ENCODE measurements at places on chromosomes 11 and 22. TPM values are rescaled to one million over a fixed set of nuclear protein-coding genes. Genes with fewer than 3 reads are reported as not detected.

- no peak for DNase-seq
These were observed 288.9 kb downstream of the TMEM135 start for GRCh38 chr11:87326594-87326993.

- no peak for DNase-seq
These were observed at the start of gene FGF19 for GRCh38 chr11:69703768-69704507. TSS of gene FGF19 (minus strand) at chr11:69704022. CDS start at chr11:69703876, 146 bp downstream.

GRCh38 chr11:3159296-3160190 is 5.6 kb downstream of the OSBPL5 start:
- no peak for DNase-seq

DNA sequence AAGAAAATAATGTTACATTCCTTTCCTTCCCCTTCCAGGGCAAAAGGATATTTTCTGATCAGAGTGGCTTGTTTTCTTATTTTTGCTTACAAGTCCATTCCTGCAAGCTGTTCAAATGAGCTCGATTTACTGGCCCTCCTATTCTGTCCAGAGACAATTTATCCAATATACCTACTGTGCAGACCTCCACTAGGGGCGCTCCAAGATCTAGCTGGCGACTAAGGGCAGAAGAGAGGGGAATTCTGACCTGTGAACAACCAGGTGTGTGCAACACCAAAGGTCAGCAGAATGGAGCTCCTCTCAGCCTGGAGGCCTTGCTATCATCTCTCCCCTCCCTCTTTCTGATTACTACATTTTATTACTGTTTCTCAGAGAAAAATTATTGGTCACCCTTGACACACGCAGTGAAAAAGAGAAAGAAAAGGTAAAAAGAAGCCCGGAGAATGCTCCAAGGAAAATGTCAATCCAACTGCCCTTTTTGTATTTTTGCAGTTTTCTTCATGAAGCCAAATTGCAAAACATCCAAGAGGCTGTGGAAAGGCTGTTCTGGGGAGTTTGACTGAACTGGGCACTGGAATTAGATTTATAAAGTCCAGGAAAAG is 3.2 kb downstream of the SEZ6L start:
- peak; percentile 37 for DNase-seq

DNA sequence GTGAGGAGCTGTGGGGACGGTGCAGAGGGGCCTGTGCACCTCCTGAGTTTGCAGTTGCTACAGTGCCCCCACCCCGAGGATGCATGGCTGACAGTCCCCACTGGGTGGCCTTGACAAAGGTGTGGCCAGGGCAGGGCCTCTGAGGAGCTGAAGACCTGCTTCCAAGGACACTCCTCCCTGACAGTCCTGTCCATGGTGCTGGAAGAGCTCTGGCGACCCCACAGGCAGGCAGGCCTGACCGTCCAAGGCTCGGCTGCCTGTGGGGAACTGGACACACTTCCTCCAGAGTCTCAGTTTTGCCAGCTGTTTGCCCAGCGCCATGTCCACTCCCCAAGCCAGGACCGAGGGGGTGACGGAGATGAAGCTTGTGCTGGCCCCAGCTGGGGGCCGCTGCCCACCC is 32.7 kb downstream of the BRSK2 start:
- DNase-seq, result no peak

Gene GPR137
- total RNA-seq, result 20.6 TPM

GRCh38 chr11:82577246-82577645 is 156.4 kb downstream of the FAM181B start:
- DNase-seq, result no peak

- no peak for DNase-seq
These were observed 16.0 kb downstream of the CSTPP1 start for GRCh38 chr11:46952553-46952952.

- DNase-seq, result no peak
These were observed 661.8 kb upstream of the B3GAT1 start for GRCh38 chr11:135073870-135074269.

Gene CNGA4
- not detected for total RNA-seq

Gene PIH1D2
- 1.5 TPM for total RNA-seq

DNA sequence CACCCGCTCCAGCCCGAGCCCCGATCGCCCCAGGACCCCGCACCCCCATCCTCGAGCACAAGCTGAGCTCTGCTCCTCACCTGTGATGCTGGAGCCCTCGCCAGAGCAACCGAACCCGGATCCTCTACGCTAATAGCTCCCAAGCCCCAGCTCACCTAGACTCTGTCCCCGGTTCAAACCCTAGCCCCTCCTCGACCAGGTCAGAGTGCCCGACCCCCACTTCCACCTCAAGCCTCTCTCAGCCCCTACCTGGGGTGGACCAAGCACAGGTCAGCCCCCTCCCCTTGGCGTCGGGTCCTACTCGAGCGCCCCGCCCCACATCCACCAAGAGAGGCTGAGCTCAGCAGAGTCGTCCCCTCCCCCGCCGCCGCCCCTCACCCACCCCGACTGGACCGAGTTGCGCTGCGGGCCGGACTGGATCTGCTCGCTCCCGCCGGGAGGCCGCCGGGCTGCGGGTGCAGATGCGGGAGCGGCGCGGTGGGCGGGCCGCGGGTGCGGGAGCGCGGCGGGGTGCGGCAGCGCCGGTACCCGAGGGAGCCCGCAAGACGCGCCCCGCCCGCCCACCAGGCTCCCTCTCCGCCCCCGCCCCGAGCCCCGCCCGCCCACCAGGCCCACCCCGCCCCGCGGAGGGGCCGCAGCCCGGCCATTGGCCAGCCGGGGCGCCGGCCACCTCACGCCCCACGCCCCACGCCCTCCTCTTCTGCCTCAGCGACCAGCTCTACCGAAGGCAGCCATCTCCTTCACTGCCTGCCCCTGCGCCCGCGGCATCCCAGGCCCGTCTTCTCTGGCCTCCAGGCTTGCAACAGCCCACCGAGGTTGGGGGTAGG is 577 bp upstream of the DKK3 start:
- DNase-seq, result no peak

DNA sequence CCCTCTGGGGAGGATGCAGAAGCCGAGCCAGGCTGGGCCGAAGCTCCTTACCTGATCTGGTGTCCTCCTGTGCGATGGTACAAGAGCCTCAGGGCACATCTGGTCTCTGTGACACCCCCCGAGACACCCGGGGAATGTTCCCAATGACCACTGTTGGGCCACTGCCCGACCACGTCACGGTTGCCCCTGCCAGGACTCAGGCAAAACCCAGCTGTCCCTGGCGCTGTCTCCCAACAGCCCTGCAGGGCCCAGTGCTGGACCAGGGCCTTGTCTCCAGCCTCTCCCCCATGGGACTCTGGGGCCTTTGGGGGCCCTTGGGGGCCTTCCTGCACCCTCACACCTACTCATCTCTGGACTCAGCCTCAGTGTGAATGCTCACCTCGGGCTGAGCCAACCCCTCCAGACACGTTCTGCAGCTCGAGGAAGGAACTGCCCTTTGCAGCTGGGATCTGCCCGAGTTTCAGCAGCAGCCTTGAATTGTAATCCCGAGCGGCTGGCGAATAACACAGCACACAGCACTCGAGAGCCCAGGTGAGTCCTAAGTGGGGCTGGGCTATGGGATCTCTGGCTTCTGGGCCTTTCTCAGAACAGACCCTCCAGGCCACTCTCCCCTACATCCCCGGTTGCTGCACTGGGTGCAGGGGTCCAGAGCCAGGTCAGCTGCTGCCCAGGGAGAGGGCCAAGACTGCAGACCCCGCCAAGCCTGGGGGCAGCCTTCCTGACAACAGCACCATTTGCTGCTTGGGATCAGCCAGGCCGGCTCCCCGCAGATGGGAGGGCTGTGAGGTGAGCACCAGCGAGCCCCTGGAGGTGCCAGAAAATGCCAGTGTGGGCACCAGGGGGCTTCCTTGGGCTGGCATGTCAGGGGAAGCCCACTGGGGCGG is 39.8 kb downstream of the RTN4R start:
- no peak for DNase-seq

GRCh38 chr11:26901162-26901561 is 92.8 kb upstream of the FIBIN start:
- no peak for DNase-seq

Gene POU2AF2
- not detected for total RNA-seq

DNA sequence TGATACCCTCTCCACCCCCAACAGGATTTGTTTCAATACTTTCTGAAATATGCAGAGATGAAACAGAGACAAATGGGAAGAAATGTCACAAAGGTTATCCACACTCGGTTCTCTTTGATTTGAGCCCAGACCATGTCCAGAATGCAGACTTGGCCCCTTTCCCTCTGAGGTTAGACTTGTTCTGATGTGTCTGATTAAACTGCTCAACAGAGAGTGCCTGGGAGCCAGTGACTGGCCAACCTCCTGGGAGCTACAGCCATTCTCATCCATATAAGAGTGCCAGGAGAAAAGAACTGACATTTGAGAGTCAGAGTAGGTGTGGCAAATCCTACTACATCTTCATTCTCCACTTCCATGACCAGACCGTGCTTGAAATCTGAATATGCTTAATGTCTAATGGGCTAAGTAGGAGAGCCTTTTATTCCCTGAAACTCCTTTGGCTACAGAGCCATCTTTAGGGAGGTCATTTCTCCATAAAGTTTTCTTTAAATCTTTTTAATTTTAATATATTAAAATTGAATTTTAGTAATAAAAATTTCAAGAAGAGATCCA is 201.4 kb downstream of the BLID start:
- no peak for DNase-seq

- DNase-seq, result no peak
These were observed 12.9 kb downstream of the CD59 start for GRCh38 chr11:33723238-33723881.

DNA sequence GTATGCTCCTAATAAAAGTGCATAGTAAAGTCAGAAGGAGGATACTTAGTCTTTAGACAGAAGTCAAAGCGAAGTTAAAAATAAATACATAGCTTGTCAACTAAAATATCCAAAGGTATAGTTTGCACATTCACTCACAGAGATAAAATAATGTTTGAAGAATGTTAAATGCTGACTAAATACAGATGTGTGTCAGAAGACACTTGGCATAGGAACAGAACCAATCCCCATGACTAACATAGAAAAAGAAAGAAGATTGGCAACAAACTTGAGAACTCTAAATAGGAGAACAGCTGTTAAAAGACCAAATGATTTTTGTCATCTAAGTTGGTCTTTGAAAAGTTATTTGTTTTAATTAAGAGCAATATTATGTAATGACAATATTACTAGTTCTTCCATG is 1172.1 kb upstream of the RAG2 start:
- DNase-seq, result no peak

GRCh38 chr22:29121124-29121523 is 48.3 kb downstream of the KREMEN1 start:
- no peak for DNase-seq

- DNase-seq, result no peak
These were observed 12.6 kb downstream of the IL2RB start for GRCh38 chr22:37137131-37137530.

DNA sequence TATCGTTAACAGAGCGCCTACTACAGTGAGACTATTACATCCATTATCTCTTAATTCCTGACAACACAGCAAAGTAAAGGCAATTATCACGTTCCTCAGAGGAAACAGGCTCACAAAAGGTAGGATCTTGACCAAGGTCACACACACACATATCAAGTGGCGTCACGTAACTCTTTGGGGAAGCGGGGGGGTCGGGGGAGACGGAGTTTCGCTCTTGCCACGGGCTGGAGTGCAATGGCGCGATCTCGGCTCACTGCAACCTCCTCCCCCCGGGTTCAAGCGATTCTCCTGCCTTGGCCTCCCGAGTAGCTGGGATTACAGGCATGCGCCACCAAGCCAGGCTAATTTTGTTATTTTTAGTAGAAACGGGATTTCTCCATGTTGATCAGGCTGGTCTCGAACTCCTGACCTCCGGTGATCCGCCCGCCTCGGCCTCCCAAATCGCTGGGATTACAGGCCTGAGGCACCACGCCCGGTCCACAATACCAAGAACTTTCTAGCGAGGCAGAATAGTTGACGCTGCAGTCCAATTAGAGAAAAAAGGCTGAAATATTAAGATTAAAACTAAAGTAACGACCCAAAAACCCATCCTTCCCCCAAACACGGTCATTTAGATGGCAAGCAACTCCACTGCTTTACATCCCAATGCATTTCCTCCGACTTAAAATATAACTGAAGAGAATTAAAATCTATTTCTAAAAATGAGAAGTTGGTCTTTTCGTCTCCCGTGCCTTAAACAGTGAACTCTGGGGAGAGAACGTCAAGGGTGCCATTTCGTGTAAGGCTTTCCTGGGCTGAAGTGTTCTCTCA is 1.2 kb downstream of the DDX17 start:
- no peak for DNase-seq

GRCh38 chr11:115345361-115345760 is 158.9 kb downstream of the CADM1 start:
- DNase-seq, result no peak

DNA sequence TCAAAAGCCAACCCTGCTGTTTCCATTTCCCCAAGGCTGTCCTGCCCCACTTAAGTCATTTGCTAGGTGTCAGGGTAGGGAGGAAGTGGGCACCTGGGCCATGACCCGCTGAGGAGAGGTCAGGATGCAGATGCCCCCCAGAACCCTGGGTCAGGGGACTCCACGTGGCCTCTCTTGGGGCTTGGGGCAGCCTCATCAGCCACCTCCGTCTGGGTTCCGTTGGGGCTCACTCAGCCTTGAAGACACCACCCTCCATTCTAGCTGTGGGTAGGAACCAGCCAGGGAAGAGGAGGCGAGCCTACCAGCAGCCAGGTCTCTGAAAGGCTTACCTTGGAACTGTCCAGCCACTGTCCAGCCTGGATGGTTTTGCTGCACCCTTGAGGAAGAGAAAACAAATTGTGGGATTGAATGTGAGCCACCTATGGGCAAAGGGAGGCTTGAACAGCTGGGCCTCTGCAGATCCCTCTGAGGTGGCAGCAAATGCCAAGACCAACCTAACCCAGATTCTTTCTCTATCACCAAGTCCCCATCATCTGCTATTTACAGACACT is 2.5 kb downstream of the APOL4 start:
- no peak for DNase-seq

Gene HMGXB4
- 12.8 TPM for total RNA-seq

DNA sequence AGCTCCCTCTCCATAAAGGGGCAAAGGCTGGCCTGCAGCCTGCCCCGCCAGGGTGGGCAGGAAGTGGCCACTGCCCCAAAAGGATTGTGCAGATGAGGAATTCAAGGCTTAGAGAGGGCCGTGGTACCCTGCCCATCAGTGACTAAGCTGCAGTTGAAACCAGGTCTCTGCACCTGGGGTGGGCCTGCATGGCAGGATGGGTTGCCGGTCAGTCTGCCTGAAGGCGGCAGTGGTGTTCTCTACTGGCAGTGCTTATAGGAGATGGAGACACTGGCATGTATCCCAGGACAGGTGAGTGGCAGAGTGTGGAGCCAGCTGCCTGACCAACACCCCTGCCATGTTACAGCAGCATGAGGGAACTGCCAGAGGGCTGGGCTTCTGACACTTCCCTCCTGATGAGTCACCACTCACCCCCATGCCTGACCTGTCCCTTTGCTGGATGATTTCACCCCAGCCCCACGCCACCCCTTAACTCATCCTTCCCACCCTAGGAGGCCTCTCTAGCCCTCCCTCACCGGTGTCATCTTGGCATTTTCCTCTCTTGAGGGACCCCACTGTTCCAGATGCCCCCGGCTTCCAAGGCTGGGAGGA is 70.2 kb upstream of the LMO1 start:
- no peak for DNase-seq

- DNase-seq, result no peak
These were observed 31.1 kb downstream of the TAF1D start for GRCh38 chr11:93710239-93710638.

Gene MUC6
- not detected for total RNA-seq

Gene UPK3A
- total RNA-seq, result not detected

Gene IRAG1
- 18.2 TPM for total RNA-seq

Gene HOATZ
- total RNA-seq, result not detected

Data from vagina (tissue), 2 donors.